ENCODE measurements at places on chromosomes 12 and 14.

- no peak for DNase-seq
These were observed 31.1 kb downstream of the CLEC2D start for GRCh38 chr12:9700606-9700956.

- no peak for DNase-seq
These were observed 269.4 kb upstream of the CCDC196 start for GRCh38 chr14:66216763-66217162.

- no peak for DNase-seq
These were observed 10.9 kb upstream of the MYL2 start for GRCh38 chr12:110931315-110931728.

DNA sequence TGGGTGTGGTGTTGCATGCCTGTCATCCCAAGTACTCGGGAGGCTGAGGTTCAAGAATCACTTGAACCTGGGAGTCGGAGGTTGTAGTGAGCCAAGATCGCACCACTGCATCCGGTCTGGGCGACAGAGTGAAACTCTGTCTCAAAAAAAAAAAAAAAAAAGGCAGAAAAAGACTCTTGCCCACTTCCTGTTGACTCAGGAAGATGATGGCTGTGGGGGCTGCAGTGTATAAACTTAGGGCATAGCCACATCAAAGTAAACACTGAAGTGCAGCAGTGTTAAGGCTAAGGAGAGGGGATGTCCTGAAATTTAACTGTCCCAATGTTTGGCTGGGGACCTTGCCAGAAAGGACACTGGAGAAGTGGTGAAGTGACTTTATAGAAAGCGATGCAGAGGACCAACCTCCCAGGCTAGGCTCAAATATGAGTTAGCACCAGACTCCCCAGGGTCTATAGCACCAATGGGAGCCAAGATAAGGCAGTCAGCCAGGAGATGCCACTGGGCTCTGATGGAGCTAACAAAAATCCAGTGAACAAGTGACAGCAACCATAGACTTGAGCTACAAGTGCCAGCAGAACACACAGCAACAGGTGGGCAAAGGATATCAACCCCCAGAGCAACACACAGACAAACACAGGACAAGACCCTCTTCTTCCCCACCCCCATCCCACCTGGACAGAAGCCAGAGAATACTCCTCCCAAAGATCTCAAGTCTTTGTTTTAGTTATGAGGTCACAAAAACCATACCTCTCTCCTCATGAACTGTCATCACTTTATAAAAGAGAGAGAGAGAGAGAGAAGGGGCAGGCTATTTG, 28.0 kb downstream of the NELL2 start:
- DNase-seq = no peak

DNA sequence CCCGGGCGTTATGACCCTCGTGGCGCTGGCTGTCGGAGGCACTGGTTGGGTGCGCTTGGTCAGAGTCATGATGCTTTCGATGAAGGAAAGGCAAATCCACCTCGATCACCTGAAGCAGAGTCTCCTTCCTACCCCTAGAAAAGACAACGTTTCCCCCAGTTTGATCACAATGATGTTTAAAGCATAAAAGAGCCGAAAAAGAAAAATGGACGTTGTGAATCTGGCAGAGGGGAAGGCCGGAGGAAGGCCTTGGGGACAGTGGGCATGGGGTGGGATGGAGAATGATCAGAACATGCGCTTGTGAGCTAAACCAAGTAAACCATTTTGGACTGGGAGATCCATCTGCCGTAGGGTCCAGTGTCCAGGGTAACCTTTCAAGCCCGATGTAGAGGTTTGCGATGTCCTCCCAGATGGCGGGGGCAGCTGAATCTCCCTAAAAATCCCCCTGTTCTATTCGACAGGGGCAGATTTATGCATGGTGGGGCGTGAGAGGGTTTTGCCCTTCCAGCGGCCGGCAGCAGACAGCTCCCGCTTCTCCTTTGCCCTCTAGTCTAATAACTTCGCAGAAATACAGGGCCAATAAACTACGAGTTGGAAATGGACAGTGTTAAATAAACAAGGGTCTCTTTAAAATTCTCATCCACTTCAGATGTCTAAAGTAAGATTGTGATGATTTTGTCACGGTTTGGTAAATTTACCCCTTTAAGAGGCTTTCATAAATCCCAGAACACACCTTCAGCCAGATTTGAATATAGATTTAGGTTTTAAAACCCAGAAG, 2.3 kb upstream of the OTX2 start:
- no peak for DNase-seq

DNA sequence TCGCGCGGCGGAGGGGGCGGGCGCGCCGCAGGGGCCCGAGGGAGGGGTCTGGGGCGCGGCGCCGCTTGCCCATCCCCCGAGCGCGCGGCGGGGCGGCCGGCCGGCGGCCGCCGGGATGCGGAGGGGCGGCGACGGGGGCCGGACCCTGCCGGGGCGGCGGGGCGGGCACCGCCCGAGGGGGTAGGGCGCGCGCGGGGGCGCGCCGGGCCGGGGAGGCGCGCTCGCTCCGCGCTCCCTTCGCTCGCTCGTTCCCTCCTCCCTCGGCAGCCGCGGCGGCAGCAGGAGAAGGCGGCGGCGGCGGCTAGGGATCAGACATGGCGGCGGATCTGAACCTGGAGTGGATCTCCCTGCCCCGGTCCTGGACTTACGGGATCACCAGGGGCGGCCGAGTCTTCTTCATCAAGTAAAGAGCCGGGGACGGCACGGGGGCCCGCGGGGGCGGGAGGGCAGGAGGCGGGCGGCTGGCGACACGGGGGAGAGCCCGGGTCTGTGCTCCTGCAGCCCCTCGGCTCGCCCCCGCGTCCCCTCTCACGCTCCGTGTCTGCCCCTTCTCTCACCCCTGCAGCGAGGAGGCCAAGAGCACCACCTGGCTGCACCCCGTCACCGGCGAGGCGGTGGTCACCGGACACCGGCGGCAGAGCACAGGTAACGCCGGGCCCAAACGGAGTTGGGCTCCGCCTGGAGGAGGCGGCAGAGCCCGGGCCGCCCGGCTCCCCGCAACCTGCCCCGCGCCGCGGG, at the start of gene PLEKHA5:
TSS of gene PLEKHA5 (plus strand) at position 248 of the 738 bp plus-strand sequence. CDS start at position 315, 67 bp downstream.
- peak; percentile 86 for DNase-seq

GRCh38 chr12:26847431-26847830, 14.4 kb upstream of the ITPR2 start:
- no peak for DNase-seq

GRCh38 chr12:4356041-4356327, 23.5 kb downstream of the FGF23 start:
- peak; percentile 99 for DNase-seq

GRCh38 chr12:100936661-100937060, 142.1 kb downstream of the ANO4 start:
- no peak for DNase-seq

DNA sequence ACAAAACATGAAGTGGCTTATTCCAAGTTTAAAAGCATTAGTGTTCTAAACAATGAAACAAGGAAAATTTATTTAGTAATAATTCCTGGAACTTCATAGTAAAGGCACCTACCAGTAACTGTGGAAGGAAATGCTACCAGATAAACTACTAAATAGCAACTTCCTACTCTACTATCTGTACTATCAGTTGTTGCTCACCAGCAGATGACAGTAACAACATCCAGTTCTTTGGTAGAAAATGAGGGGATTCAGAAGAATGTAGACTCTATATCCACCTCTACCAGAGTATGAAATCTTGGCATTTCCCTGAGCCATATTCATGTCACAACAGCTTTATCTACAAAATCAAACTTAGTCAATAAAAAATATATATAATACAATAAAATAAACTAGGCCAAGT, 3.1 kb downstream of the ENTPD5 start:
- DNase-seq = no peak

DNA sequence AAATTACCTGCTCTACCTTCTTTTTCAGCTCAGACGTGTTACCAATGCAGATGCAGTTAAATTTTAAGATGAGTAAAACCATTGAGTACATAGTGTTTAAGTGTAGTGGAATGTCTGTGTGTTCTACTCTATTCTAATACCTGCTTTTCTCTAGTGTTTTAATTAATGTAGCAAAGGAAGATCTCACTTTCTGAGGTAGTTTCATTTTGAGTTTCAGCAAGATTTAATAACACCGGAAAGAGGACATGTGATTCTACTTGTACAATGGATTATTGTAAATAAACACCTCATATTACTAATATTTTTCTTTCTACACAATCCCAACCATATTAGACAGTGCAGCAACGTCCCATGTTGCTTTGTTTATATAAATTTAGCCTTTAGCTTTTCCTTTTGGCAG, 315.4 kb downstream of the RAD51B start:
- DNase-seq = no peak

GRCh38 chr14:36208690-36209278, 32.3 kb upstream of the PTCSC3 start:
- DNase-seq = no peak

- DNase-seq = no peak
These were observed 43.5 kb downstream of the FLRT2 start for GRCh38 chr14:85573406-85573805.

DNA sequence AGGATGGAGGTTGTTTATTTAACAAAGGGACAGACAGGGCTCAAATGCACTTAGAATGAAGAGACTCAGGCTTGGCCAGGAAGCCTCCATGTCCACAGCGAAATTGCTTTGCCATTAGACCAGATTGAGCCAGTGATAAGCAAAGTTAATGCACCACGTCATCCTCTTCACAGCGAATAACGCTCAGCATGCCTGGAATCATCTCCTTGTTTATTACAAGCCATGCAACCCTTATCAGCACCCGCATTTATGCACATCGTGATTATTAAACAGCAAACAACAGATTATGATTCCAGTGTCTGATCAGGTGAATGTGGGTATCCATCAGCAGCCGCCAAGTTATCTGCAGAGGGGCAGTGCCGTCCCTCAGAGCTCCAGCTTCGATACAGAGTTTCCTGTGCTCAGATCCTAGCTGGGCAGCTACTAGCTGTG, 175.0 kb upstream of the TMEM132C start:
- DNase-seq = no peak

- no peak for DNase-seq
These were observed 138.8 kb upstream of the WSCD2 start for GRCh38 chr12:107990325-107990724.

DNA sequence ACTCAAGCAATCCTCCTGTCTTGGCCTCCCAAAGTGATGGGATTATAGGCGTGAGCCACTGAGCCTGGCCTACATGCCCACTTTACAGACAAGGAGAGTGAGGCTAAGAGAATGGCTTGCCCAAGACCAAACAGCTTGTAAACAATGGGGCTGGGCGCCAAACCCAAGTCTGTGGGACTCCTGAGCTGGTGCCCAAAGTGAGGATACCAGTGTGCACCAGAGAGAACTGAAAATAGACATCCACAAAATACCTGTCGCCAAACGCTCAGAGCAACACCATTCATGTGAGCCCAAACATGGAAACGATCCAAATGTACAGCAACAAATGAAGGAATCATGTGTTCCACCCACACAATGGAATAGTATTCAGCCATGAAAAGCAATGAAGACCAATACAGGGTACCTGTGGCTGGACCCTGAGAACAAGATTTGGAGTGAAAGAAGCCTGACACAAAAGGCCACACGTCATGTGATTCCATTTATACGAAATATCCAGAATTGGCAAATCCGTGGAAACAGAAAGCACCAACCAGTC, 38.2 kb downstream of the CCNK start:
- no peak for DNase-seq

DNA sequence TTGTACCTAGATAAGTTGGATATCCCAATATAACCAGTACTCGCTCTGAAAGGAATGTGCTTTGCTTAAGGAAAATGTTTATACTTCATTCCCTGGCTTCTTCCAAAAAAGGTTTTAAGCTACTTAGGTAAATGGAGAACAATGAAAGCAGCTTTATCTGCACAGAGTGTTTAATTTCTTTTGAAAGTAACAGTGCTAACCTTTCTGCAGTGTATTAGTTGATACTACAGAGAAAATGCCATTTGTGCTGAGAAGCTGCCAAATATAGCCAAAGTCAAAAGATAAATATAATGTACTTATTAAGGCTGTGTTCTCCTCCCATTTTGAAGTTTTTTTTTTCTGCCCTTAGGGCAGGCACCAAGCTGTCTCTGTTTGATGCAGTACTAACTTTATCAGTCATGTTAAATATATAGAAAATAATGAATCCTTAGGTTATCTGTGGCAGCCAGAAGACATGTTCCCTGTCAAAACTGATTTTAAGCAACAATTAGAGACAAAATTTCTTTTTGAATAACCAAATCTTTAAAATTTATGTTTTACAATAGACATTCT, 145.4 kb upstream of the KITLG start:
- DNase-seq = no peak

- no peak for DNase-seq
These were observed 236.4 kb downstream of the FLRT2 start for GRCh38 chr14:85766295-85766694.

DNA sequence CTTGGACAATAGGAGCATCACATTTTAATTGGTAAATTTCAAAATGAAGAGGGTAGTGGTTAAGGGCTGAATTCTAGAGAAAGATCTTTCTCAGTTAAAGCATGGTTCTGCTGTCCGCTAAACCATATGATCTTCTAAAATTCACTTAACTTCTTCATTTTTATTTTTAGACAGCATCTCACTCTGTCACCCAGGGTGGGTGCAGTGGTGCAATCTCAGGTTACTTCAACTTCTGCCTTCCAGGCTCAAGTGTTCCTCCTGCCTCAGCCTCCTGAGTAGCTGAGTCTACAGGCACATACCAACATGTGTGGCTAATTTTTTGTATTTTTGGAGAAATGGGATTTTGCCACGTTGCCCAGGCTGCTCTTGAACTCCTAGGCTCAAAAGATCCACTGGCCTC, 226.7 kb upstream of the ABCD2 start:
- no peak for DNase-seq

GRCh38 chr12:6953442-6954315, 2.5 kb downstream of the PTPN6 start:
- no peak for DNase-seq

DNA sequence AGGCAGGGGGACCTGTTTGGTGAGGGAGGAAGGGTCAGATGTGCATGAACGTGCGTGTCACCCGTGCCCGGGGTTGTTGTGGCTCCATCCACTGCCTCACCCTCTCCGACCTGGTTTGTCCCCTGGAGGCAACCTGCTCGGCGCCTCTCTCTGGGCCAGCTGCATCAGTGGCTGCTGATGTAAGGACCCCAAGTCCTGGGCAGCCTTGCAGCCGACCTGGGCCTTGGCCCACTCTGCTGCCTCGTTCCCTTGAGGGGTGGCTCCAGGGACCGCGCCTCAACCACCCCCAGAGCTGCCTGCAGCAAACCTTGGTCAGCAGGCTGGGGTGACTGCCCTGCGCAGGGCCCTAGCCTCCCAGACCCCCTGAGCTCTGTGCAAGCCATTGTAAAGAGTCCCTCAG, 351.7 kb downstream of the TMEM121 start:
- no peak for DNase-seq

GRCh38 chr14:23357261-23357660, 4.6 kb upstream of the SLC22A17 start:
- DNase-seq = no peak

DNA sequence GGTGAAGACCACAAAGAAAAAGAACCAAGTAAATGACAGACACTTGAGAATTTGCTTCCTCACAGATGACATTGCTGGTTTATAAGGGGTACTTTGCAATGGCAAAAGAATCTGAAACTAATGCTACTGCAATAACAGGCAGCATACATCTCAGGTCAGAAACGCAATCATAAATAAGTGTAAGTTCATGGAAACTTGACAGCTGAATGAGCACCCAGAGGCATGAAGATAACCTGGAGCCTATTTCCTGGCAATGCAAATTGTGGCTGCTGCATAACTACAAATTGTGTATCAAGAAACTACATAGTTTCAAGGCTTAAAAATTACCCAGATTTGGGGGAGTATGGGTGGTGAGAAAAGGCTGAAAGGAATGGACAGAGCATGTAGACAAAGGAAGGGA, 8.5 kb upstream of the MYO1A start:
- DNase-seq = no peak

GRCh38 chr12:131795690-131796410, 32.3 kb upstream of the MMP17 start:
- DNase-seq = peak; percentile 65
